ENCODE measurements at places on chromosomes 5 and 9. TPM values are rescaled to one million over a fixed set of nuclear protein-coding genes. Genes with fewer than 3 reads are reported as not detected.
A peak's percentile ranks its signal among the peaks of the same experiment; 100 is the strongest.

Gene FAM151B
- 2.9 TPM for total RNA-seq

Gene RASGEF1C
- 0.41 TPM for total RNA-seq

Gene PCDHGA3
- 0.17 TPM for total RNA-seq

Gene ZFP62
- 15.0 TPM for total RNA-seq

GRCh38 chr9:17630531-17630949 lies 51.7 kb downstream of the SH3GL2 start:
- H3K27ac ChIP-seq, result no peak overlapping the region
- H3K27me3 ChIP-seq, result no peaks in the 10 kb centered on the region
- DNase-seq, result no peak
- peaks cover 15% of the 10 kb centered on the region for H3K4me1 ChIP-seq
- no peak overlapping the region for H3K4me3 ChIP-seq

- H3K36me3 ChIP-seq, result no peaks in the 10 kb centered on the region
- no peak for DNase-seq
- peaks cover 8% of the 10 kb centered on the region for H3K27me3 ChIP-seq
- H3K4me3 ChIP-seq, result peak overlapping the region; percentile 48
These were observed 665 bp downstream of the ASS1 start for GRCh38 chr9:130445268-130445983.

DNA sequence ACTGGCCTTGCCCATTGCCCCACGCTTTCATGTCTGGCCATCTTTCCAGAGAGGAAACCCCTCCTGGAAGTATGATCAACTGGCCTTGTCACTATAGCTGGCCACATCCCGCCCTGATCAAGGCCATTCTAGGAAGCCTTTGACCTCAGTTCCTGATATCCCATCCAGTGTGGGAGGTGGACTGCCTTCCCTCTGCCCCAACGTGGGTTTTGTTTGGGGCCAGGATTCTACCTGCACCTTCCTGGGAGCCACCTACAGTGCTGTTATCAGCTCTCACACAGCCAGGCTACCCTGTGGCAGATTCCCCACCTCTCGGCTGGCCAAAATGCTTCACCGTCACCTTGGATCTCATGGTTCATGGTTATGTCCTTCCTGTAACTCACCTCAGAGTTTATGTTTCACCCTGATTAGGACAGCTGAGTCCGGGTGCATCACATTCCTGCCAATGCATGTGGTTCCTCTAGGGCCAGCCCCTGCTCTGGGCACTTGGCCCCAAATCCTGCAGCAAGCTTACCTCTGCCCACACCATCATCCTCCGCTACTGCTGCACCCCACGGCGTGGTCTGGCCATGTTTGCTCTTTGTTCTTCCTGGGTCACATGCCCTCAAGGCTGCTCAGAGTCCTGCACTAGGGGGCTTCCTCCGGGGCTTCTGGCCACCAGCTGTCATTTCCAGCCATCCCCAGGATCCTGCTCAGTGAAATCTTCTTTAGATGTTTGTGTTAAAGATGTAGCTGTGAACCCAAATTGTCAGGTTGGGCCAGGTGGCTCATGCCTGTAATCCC lies 24.2 kb upstream of the S1PR3 start:
- peaks cover 2% of the 10 kb centered on the region for H3K27me3 ChIP-seq
- no peak overlapping the region for H3K27ac ChIP-seq
- no peak for DNase-seq
- peaks cover 8% of the 10 kb centered on the region for H3K4me1 ChIP-seq

GRCh38 chr5:103389846-103390245 lies 131.3 kb downstream of the MACIR start:
- H3K27ac ChIP-seq, result no peak overlapping the region
- H3K27me3 ChIP-seq, result no peaks in the 10 kb centered on the region
- no peak for DNase-seq
- no peak overlapping the region for H3K4me3 ChIP-seq
- no peaks in the 10 kb centered on the region for H3K4me1 ChIP-seq

DNA sequence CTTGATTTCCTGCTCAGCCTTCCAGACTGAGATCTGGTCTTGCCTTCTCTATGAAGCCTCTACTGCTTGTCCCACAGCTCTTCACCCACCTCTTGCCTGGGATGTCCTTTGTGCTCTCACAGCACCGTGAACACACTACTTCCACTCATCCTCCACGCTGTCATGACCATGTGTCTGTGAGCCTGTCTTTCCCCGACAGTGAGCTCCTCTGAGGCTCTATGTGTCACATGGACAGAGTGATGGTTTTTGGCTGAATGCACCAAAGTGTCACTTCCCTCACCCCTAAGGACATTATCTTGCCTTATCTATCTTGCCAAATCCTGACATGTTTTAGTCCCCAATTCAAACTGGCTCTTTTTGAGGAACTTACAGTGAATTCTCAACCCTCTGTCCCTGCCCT lies 11.3 kb downstream of the PHYKPL start:
- H3K4me3 ChIP-seq, result no peak overlapping the region
- H3K27me3 ChIP-seq, result no peaks in the 10 kb centered on the region
- DNase-seq, result no peak

DNA sequence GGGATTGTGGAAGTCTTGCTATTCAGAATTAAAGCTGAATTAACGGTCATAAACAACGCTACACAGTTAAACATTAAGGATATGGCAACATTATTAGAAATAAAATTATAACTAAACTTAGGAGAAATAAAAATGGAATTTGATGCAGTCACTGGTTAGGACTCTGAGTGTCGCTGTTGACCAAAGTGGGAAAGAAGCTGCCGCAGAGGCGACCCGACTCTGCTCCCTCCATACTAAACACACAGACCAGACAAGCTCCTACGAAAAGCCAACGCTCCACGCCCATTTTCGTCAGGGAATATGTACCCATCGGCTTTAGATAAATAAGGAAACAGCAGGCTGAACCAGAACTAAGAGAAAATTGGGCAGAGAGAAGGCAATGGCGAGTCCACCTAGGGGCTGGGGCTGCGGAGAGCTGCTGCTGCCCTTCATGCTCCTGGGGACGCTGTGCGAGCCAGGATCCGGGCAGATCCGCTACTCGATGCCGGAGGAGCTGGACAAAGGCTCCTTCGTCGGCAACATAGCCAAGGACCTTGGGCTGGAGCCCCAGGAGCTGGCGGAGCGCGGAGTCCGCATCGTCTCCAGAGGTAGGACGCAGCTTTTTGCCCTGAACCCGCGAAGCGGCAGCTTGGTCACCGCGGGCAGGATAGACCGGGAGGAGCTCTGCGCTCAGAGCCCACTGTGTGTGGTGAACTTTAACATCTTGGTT lies at the start of gene PCDHGA5:
Gene PCDHGA5 (plus strand): TSS at position 211 of the 709 bp plus-strand sequence. CDS start 169 bp downstream, at position 380.
- DNase-seq, result peak; percentile 4

- no peaks in the 10 kb centered on the region for H3K36me3 ChIP-seq
- no peaks in the 10 kb centered on the region for H3K4me1 ChIP-seq
- no peak overlapping the region for H3K4me3 ChIP-seq
- H3K27me3 ChIP-seq, result no peaks in the 10 kb centered on the region
- H3K27ac ChIP-seq, result no peak overlapping the region
- no peak for DNase-seq
These were observed 18.8 kb downstream of the CSNK1G3 start for GRCh38 chr5:123530728-123531127.

GRCh38 chr5:78979909-78980308 lies 5.2 kb downstream of the ARSB start:
- no peaks in the 10 kb centered on the region for H3K27me3 ChIP-seq
- no peaks in the 10 kb centered on the region for H3K36me3 ChIP-seq
- no peak for DNase-seq
- peaks cover 14% of the 10 kb centered on the region for H3K4me1 ChIP-seq
- H3K27ac ChIP-seq, result no peak overlapping the region

DNA sequence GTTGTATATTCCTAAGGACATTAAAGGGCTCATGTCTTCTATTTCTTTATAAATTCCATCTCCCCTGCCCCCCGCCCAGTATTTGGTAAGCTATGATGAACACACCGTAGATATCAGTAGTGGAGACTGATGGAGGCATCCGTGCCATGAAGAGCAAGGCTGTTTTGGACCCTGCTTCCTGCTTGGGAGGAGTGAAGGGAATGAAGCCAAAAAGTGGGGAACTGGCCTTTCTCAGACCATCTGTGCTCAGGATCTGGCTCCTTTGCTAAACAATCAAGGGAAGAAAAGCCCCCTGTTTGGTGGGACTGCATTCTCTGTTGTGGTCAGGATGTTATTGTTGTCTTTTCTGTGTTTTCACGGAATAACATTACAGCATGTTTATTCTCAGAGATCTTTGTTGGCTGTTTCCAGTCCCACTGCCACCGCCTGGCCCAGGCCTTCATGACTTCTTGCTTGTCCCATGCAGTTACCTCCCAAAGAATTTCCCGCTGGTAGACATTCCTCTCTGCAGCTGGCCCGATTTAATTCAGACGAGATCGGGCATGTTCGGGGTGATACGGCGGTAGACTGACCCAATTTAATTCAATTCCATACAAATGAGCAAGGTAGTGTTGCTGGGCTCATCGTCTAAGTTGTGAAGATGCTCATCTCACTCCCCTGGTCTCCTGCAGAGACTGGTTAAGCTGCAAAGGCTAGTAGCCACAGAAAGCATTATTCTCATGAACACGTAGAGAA lies 31.4 kb upstream of the ANKH start:
- no peak overlapping the region for H3K4me3 ChIP-seq
- H3K4me1 ChIP-seq, result peaks cover 13% of the 10 kb centered on the region
- DNase-seq, result no peak
- H3K36me3 ChIP-seq, result no peaks in the 10 kb centered on the region
- no peaks in the 10 kb centered on the region for H3K27me3 ChIP-seq

DNA sequence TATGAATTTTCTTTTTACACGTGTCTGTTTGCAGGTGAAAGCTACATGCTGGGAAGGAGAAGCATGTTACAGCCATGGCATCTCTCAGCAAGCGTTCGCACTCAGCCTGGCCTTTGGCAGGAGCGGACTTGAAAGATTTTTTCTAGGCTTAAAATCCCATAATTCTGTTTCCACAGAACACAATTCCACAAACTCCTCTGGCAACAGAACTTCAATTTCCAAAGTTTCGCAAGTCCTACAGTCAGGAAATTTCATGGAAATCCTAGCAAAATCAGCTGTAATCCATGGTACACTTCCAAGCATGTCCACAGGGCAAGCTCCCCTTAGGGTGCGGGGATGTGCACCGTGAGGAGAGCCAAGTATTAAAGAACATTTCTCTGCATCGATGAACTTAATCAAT lies 35.9 kb downstream of the SUB1 start:
- H3K36me3 ChIP-seq, result no peaks in the 10 kb centered on the region
- no peaks in the 10 kb centered on the region for H3K27me3 ChIP-seq
- H3K4me1 ChIP-seq, result no peaks in the 10 kb centered on the region
- H3K27ac ChIP-seq, result no peak overlapping the region
- no peak overlapping the region for H3K4me3 ChIP-seq
- no peak for DNase-seq

GRCh38 chr5:181217111-181217802 lies 5.8 kb upstream of the TRIM41 start:
- H3K4me1 ChIP-seq, result peaks cover 12% of the 10 kb centered on the region
- H3K36me3 ChIP-seq, result no peaks in the 10 kb centered on the region
- no peak overlapping the region for H3K27ac ChIP-seq

GRCh38 chr9:104078596-104078995 lies 15.5 kb upstream of the SMC2 start:
- no peak overlapping the region for H3K4me3 ChIP-seq
- no peaks in the 10 kb centered on the region for H3K36me3 ChIP-seq
- H3K27me3 ChIP-seq, result no peaks in the 10 kb centered on the region
- H3K27ac ChIP-seq, result no peak overlapping the region
- peaks cover 11% of the 10 kb centered on the region for H3K4me1 ChIP-seq

Measured in astrocyte (in vitro differentiated cells and primary cell).